ENCODE measurements at places on chromosomes 2 and 18.
A peak's percentile ranks its signal among the peaks of the same experiment; 100 is the strongest.

DNA sequence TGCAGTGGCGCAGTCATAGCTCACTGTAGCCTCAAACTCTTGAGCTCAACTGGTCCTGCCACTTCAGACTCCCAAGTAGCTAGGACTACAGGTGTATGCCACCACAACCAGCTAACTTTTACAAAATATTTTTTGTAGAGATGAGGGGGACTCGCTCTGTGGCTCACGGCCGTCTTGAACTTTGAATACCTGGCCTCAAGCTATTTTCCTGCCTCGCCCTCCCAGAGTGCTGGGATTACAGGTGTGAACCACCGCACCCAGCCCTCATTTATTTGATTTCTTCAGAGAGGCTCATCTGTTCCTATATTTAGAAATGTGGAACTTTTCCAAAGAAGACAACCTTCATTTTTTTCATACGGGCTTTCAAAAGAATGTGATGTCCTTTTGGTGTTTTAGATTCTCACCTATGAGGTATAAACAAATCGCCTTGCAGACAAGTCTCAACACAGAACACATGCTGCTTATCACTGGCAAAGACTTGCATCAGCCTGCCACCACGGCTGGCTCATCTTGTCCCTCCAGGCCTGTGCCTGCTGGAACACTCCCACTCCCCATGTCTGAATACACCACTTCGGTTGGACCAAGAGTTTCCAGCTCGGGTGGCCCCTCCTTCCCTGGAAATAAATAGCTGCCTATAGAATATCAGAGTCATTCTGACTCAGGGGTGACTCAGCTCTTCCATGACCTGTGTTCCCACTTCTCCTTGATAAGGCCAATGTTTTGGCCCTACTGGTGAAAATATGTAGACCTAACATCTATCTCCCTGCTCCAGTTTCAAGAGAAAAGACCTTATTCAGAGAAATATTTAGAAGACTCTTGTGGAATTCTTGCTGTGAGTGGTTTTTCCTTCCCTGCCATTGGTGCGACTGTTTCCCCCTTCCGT, 202.6 kb downstream of the TGIF1 start:
- DNase-seq: peak; percentile 34

GRCh38 chr2:27572998-27573429, 9.8 kb upstream of the ZNF512 start:
- no peak for DNase-seq

DNA sequence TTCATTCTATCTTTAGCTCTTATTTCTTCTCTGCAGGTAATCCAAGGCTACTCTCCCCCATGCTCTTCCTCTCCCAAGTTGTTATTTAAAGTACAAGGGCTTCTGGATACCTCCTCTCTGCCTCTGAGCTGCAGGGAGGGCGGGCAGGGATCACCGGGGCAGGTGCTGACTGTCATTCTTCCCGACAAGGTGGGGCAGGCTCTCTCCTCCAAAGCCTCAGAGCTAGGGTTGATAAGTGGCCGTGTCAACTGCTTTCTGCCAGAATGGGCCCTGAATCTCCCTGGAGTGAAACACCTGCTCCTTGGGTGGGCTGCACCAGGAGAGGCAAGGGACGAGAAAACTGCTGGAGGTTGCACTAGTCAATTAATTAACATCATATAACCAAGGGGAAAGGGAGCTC, 250.3 kb downstream of the SLC4A3 start:
- DNase-seq: no peak

DNA sequence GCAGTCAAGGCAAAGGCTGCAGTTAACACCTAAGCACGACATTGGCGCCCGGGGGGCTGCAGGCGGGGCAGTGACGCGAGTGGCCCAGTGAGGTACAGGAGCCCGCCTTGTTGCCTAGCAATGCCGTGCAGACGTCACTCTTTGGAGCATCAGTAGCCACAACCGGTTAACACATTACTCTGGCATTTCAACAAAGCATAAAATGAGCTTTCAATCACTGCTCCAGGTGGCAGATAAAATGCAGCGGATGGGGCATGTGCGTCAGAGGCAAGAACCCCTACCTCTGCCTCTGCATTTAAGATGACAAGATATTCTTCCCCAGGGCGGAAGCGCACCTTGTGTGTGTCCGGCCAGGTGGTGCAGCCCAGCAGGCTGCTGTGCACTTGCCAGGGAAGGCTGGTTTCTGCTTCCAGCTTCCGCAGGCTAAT, 139.4 kb downstream of the MTCL1 start:
- no peak for DNase-seq

DNA sequence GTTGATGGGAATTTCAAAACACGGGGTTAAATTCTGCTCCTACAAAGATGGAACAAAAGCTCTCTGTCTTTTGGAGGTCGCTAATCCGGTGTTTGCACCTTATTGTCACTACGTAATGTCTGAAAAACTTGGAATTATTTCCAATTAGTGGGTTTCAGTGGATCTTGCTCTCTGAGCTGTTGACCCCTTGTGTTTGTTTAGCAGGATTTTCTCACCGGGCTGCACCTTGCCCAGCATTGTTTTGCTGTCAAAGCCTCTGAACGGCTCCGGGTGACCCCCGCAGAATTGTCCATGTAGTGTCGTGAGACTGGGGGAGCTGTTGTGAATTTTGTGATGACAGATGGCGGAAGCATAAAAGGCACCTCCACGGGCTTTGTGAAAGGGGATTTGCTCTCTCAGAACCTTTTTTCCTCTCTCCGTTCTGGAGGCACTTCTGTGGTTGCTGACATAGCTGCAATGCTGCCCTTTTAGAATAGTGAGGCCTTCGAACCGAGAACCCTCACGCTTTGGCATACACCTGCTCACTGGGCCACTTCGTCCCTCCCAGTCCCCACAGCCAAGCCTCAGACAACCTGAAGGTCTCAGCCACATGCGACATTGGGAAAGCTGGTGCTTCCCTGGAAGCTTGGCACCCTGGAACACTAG, 129.4 kb downstream of the ACOXL start:
- DNase-seq: no peak

DNA sequence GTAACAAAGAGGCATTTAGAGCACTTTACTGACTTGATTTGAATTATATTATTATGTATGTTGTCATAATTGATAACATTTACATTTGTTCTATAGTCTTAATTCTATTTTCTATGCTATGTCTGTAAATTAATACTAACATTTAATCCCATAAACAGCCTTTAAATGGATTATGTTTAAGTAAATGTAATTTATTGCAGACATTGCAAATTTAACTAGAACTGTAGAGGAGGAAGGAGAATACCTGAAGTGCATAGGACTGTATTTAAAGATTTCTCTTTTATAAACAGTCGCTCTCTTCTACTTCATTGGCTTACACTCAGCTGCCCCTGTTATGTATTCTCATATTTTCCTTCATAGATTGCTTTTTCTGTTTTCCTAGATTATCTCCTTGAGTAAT, 92.4 kb downstream of the SPAG16 start:
- DNase-seq: no peak

GRCh38 chr2:49177194-49177593, 22.9 kb upstream of the FSHR start:
- no peak for DNase-seq

DNA sequence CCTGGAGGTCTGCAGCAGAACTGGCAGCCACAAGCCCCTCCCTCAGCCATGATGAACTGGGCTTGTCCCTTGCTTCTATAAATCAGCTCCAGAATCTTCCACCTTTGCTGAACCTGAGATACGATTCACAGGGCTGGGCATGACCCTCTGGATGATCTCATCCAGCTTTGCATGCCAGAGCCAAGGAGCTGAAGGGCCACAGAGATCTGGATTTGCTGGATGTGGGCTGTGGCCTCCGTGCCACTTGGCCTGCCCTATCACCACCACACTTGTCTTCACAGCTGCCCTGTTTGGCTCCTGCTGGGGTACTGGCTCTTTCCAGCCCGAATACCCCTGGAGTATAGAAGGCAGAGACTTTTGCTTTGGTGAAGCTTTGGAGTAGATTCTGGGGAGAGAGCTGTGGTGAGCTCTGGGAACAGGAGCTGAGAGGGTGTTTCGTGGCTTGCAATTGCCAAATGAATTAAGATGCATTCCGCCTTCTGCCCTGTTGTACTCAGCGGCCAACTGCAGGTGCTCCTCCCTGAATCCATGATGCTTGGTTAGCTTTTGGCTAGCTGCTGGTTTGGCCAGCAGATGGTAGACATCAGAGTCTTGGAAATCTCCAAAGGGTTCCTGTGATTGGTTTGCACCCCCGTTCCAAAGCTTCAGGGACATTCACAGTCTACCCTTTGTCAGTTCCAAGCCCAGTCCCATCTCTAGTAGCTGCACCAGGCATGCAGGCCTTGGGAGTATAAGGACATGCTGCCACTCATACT, 30.9 kb upstream of the GIGYF2 start:
- DNase-seq: no peak

DNA sequence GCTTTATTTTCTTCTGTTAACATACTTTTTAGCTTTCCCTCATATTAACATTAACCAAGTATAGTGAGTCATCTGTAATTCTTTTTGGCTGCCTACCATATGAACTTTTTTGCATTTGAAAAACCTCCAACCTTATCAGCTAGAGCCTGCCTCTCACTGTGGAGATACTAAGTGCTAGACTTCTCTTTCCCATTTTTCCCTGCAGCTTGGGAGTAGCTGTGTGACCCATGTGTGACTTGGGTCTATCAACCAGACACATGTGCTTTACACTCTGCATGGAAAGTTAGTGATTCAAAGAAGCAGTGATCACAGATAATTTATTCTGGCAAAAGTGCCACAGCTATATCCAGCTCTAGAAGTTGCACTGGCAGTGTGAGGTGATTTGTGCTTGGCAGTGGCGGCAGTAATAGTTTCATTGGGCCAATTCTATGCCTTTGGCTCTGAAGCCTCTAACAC, 36.3 kb downstream of the PREPL start:
- no peak for DNase-seq
